ENCODE measurements at places on chromosomes 16 and 17.

- no peak for DNase-seq
These were observed 3.8 kb upstream of the JPT2 start for GRCh38 chr16:1674306-1674705.

- DNase-seq = peak; percentile 28
These were observed 180.0 kb upstream of the CACNG3 start for GRCh38 chr16:24075931-24076716.

DNA sequence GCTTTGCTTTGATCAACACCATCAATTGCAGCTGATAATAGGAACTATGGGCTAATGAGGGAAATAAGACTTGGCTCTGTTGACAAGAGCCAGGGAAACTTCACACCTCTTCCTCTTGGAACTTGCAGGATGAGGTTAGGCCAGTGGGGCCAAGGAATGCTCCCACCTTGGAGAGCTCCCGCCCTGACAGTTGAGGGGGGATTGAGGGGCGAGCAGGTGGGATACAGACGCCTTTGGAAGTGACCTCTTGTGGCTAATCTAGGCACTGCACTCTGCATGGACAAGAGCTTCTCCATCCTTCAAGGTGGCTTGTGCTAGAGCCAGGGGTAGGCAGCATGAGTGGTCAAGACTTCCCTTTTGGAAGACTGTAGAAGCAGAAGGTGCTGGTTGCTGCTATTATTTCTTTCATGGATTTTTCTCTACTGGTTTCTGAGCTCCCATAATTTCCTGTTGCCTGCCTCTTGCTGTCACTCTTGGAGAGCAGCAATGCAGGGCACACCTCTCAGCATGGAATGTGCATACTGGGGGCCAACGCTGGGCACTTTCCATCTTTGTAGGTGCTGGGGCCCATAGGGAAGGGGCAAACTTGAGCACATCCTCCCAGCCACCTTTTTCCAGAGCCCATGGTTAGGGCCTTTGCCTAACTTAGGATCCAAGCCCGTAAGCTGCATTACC, 2.3 kb upstream of the PHF12 start:
- peak; percentile 38 for DNase-seq

DNA sequence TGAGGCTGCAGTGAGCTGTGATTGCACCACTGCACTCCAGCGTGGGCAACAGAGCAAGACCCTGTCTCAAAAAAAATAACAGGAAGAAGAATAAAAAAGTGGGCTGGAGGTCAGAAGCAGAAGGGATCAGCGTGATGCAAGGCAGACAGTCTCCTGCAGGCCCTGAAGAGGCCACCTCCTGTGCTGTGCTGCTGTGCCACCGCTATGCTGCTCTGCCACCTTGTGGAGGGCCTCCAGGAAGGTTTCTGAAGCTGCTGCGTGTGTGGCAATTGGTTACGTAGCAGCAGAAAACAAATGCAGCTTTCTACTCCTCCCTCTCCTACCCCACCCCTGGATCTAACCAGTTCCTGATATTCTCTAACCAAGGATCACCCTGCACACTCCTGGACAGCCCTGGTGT, 815.5 kb downstream of the KCNJ18 start:
- no peak for DNase-seq

DNA sequence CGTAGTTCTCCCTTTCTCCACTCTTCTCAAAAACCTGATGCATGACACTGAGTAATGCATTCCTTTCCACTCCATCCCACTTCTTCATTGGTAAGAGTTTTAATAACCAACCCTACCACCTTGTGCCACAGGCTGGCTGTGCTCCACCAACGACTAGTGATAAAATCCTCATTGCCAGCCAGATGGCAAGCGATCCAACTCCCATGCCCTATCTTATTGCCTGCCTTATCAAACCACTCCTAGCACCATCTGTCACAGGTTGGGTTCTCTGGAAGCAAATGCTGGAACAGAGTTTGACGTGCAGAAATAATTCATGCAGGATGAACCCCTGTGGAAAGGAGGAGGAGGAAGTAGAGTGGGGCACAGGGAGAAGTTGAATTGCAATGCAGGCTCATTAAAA, 99.5 kb downstream of the CHD9NB start:
- no peak for DNase-seq

DNA sequence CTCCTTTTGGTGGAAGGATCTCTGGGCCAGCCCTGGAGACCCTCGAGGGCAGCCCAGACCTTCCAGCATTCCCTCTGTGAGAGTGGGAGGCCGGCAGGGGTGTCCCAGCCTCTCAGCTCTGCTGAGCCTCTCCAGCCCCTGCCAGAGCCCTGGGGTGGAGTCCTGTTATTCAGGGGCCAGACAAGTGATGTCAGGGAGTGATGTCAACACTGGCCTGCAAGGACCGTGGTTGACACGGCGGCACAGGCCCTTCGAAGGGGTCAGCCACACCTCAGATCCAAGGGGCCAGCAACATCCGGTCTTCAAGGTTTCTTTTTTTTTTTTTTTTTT, 231.2 kb downstream of the KATNIP start:
- DNase-seq = no peak

- DNase-seq = peak; percentile 27
These were observed 649 bp downstream of the GSE1 start for GRCh38 chr16:85613604-85614337.

- DNase-seq = no peak
These were observed 13.5 kb downstream of the PRCD start for GRCh38 chr17:76553178-76553908.

DNA sequence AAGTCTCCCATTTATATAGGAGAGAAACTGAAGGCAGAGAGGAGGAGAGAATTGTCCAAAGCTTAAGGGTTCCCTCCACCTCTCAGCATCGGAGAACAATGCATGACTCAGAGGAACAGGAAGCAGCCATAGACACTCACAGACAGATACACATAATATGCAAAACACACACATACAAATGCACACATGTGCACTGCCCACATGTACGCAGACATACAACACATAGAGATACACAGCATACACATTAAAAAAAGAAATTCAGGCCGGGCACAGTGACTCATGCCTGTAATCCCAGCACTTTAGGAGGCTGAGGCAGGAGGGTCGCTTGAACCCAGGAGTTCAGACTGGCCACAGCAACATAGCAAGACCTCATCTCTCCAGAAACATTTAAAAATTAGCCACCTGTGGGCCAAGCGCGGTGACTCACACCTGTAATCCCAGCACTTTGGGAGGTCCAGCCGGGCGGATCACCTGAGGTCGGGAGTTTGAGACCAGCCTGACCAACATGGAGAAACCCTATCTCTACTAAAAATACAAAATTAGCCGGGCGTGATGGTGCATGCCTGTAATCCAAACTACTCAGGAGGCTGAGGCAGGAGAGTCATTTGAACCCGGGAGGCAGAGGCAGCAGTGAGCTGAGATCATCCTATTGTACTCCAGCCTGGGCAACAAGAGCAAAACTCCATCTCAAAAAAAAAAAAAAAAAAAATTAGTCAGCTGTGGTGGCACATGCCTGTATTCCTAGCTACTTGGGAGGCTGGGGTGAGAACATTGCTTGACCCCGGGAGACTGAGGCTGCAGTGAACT, 11.3 kb downstream of the ERAL1 start:
- DNase-seq = no peak

GRCh38 chr16:12646490-12647274, 157.0 kb downstream of the CPPED1 start:
- DNase-seq = peak; percentile 80

DNA sequence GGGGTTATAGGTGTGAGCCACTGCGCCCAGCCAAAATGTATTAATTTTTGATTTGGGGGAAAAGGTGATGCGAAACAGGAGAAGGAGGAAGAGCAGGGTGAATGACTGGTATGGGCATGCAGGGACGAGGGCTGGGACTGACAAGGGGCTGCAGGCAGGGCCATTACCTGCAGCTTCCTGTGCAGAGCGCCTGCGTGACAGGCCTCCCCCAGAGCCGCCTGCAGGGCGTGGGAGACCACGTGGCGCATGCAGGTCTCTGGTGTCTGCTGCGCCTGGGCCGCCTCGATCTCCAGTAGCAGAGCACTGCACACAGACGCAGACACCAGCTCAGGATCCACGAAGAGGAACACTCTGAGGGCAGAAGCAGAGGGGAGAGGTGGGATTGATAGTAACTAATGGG, 32.4 kb downstream of the PIK3R6 start:
- no peak for DNase-seq

DNA sequence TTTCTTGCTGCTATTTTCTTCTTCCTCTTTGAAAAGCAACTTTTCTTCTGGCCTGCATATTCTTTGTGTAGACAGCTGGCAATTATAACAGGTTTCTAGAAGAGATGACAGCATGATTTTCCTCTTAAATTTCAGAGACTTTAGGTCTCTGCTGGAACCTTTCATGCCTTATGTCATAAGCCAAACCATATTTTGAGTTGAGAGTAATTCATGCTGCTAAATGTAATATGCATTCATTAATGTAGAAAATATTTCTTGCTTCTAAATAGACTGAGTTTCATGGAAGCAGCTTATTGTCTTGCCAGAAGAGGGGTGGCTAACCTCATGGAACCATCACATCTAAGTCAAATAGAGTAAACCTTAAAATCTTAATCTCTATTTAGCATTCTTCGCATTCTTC, 25.9 kb upstream of the ABCA9 start:
- DNase-seq = no peak

- DNase-seq = no peak
These were observed 4.3 kb downstream of the P2RX5 start for GRCh38 chr17:3691617-3692067.

- no peak for DNase-seq
These were observed 88.6 kb upstream of the NKD1 start for GRCh38 chr16:50459496-50460080.

DNA sequence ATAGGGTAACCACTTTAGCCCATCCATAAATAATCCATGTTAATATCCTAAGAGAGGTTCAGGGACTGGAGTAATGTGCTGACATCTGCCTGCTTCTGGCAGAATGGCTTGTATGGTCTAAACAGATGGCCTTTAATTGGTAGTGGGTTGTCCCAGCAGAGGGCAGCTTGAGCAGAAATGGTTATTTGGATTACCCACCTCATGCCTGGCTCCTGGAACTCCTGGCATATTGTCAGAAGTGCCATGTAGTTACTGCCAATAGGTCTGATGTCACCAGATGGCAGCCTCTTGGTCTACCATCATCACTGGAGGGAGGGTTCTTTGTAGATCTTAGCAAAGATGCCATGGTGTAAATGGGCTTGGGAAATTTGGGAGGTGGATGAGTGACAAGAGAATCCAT, 157.5 kb upstream of the SOX9 start:
- no peak for DNase-seq

GRCh38 chr17:49742166-49742638, 21.7 kb downstream of the FAM117A start:
- peak; percentile 16 for DNase-seq

GRCh38 chr16:9071377-9071776, 20.1 kb upstream of the HAPSTR1 start:
- DNase-seq = no peak

DNA sequence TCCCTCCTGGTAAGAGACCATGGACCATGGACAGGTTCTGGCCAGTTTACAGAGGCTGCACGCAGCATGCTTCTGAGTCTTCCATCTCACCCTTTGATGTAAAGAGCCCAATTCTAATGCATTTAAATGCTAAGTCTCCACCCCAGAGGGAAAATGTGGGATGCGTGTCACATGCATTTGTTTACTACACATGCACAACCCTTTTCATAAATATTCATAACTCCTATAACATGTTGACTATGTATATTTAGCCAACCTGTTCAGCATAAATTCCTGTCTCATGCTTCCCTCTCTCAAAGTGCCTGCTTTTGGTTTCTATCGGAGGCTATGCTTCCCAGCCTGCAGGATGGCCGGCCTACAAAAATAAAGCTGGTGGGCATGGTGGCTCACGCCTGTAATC, 260.3 kb downstream of the STX8 start:
- no peak for DNase-seq

DNA sequence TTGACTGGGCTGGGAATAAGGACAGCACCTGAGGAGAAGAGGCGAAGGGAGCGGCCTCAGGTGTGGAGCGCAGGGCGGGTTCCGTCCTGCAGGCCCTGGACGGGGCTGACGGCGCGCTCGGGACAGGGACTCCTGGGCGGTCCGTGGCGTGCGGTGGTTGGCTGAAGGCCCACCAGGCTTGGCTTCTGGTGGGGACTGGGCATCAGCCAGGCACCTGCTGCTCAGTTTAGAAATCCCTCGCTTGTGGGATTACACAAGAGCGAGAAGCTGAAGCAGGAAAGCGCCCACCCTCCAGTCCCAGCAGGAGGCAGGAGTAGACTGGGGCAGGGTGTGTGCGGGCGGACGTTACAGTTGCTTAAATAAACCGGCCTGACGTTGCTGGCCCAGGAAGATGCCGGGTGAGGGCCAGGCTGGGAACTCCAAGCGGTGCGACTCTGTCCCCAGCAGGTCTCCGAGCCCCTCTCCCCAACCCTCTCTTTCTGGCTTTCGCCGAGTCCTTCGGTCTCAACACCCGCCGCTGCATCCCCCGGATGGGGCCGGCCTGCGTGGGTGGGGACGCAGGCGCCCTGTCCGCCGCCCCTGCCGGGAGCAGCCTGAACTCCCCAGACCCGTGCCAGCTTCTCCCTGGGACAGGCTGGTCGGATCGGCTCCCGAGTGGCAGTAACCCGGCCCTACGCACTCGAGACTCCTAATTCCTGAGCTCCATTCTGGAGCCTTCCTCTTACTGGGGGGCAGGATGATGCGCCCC, 639 bp downstream of the MIF4GD start:
- peak; percentile 74 for DNase-seq

- DNase-seq = no peak
These were observed 3.8 kb downstream of the SNX29 start for GRCh38 chr16:11980136-11980844.

GRCh38 chr17:2982854-2983253, 80.6 kb downstream of the OR1D5 start:
- peak; percentile 77 for DNase-seq

DNA sequence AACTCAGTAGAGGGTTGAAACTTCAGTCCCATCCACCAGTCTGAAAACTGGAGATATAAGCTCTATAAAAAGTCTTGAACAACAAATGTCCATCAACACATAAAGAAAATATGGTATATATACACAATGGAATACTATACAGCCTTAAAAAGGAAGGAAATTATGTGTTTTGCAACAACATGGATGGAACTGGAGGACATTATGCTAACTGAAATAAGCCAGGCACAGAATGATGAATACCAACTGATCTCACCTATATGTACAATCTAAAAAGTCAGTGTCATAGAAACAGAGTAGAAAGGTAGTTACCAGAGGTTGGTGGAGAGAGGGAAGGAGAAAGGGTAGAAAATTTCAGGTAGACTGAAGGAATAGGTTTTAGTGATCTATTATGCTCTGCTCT, 438.1 kb downstream of the CA10 start:
- no peak for DNase-seq

- DNase-seq = no peak
These were observed 9.9 kb downstream of the ENGASE start for GRCh38 chr17:79084291-79085153.

- DNase-seq = no peak
These were observed 180.4 kb upstream of the IRX5 start for GRCh38 chr16:54750249-54750648.

- no peak for DNase-seq
These were observed 161.7 kb upstream of the CDH5 start for GRCh38 chr16:66204756-66205155.

DNA sequence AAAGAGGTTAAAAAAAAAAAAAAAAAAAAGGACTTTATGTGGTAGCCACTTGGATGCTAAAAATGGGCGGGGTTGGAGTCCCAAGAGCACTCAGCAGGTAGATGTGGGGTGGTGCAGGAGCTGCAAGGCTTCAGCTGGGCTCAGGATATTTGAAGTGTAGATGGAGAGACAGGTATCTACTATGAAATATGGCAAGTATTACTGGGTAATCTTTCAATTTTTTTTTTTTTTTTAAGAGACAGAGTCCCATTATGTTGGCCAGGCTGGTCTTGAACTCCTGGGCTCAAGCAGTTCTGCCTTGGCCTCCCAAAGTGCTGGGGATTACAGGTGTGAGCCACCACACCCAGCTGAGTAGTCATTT, 7.6 kb downstream of the TUFM start:
- no peak for DNase-seq

GRCh38 chr17:12402963-12403622, 262.6 kb upstream of the MYOCD start:
- DNase-seq = no peak
